ENCODE measurements at places on chromosomes 4 and X.

GRCh38 chr4:163681208-163681821, 186.8 kb downstream of the TMA16 start:
- no peak for DNase-seq

DNA sequence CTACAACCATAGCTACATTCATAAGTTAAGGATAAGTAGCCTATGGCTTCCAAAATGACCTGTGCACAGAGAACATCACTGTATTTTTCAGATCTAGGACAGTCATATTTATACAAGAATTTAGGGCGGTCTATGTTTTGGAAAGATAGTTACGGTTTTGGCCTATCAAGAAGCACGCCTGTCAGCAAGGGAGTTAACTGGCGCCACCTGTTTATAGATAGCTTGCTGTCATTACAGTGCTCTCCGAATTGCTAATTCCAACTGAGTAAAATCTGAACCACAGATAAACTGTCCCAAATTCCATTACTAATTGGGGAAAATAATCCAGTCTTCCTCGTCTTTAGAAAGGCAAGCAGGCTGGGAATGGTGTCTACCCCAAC, 646 bp downstream of the ABCB7 start:
- DNase-seq: no peak

DNA sequence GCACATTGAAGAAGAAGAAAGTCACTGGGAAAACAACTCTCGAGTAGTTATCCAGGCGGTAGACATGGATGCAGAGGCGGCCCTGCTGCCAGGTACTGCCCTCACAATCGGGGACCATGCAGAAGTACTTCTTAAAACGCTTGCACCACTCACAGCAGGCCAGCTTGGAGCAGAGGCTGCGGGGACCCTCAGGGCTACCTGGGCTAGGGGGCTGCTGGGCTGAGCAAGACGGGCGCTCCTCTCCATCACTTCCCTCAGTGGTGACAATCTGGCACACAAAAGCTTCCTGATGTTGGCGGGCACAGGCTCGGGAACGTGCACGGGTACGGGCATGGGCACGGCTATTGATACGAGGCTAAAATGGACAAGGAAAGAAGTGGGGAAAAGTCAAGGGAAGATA, 19.7 kb downstream of the GABRE start:
- no peak for DNase-seq

GRCh38 chr4:138560448-138560847, 318.3 kb upstream of the SLC7A11 start:
- no peak for DNase-seq

- DNase-seq: no peak
Measured at GRCh38 chr4:156999175-156999517, 27.5 kb upstream of the PDGFC start.

DNA sequence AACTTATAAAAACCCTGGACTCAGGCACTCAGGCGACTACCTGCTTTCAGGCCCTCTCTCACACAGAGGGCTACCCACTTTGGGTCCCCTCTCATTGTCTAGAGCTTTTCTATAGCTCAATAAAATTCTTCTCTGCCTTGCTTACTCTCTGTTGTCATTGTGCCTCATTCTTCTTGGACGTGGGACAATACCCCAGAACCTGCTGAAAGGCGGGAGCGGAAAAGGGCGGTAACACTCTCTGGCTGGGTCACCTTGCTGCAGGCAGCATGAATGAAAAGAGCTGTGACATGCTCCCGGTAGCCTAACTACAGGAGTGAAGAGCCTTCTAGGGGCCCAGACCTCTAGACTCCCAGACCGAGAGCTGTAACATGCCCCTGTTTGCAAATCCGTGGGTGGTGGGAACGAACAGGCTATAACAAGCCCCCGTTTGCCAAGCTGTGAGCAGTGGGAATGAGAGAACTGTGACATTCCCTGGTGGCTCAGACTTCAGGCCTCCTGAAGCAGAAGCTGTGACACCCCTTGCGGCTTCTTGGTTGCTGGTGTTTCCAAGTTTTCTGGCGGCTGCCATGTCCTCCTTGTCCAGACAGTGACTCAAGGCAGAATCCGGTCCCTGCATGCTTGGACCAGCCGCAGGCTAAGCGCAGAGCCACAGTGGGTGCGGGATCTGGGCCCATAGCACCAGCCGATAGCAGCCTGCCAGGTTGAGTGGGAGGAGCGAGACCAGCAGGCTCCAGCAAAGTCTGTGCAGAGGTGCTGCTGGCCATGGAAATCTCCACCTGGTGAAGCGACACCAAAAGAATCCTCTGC, 684.6 kb downstream of the ARAP2 start:
- DNase-seq: no peak

DNA sequence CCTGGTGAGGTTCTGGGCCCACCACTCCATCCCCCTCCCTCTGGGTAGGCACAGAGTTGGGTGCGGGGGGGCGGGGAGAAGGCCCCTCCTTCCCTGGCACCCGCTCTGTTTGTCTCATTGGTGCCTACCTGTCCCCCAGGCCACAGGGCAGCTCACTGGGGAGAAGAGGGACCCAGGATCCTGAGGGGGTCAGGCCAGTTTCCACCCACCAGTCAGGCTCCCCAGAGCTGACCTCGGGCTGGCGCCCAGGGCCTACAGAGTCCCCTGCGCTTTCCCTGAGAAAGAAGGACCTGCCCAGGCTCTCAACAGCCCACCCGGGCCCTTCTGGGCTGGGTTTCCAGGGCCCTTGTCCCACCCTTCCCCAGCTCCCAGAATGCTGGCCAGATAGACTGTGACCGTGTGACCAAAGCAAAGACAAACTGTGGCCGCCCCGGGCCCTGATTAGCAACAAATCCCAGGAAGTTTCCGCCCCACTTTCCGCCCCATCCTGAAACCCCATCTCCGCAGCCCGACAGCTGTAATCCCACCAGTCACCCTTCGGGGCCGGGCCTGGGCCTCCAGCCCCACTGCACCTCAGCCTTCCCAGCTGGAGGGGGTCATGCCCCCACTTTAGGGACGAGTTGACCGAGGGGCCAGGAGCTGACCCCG, 33.8 kb upstream of the FGFR3 start:
- no peak for DNase-seq

GRCh38 chrX:21839334-21840192, at the start of gene MBTPS2:
Gene MBTPS2 (plus strand): TSS chrX:21839617. CDS start chrX:21839735, 118 bp downstream.
- peak; percentile 64 for DNase-seq

DNA sequence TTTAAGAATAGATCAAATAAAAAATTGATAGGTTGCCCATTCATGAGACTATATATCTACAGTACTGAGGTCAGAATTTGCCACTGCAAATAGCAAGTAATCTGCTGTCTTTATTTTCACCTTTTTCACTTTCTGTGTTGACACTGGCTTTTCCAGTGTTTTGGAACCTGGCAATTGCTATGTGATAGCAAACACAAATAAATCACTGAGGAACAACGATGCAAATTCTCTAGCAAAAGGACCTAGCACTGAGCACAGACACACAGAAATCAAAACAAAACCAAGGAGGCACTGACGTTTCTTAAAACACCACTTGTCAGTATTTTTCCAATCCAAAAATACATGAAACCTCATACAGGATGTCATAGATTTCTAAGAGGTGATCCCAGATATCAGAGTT, 210.7 kb downstream of the DHX15 start:
- no peak for DNase-seq

- no peak for DNase-seq
Measured at GRCh38 chrX:40314070-40314469, 216.3 kb upstream of the BCOR start.

DNA sequence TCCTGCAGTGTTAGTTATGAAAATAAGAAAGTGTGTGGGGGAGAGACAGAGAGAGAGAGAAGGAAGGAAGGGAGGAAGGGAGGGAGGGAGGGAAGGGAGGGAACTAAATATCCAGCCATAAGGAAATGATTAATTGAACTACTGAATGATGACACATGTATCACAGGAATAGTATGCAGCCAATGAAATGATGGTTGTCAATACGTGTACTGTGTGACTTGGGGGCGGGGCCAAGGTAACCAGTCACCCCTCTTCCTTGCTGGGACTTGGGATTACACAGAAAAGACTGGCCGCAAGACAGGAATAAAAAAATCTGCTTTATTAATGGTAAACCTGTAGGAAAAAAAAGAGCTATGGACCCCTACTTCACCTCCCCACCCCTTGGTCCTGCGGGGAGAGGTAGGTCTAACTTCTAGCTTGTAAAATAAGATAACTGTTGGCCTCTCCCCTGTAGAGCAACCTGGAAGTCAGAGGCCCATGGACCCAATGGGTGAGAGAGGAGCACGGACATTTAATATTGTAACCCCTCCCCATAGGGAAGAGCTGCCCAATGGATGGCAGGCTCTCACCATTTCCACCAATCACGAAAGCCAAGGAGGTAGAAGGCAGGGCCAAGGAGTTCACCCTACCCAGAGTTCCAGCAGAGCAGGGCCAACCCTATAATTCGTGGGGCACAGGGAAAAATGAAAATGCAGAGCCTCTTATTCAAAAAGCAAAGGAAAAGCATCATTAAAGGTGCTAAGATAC, 7.4 kb downstream of the PPP2R2C start:
- no peak for DNase-seq

DNA sequence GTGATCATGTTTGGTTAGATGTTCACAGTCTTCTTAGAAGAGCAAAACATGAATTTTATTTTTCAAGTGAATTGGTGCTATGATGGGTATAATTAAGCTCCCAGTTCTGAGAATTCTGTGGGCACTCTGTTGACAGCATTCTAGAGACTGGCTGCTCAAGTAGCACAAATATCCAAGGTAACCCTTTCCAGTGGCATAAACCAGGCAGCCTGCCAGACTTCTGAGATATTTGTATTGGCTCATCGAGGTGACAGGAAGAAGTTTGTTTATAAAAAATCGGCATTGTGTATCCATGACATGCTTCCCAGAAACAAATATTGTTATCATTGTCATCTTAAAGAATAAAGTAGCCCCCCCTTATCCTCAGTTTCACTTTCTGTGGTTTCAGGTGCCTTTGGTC, 28.3 kb downstream of the LANCL3 start:
- DNase-seq: no peak

DNA sequence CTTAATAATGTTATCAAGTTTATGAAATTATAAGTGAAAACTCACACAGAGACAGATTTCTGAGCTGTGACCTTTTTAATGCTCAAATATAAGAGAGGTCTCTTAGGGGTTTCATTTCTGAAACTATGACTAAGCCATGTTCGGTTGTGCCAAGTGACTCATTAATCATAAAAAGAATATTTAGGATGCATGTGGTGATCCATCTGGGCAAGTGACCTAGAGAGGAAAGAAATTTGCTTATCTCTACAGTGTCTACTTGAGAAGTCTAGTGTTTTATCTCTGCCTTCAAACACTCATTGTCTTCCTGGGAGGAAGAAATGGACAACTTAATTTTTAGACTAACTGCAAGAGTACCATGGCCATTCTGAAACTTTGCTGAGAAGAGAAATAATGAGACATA, 545.3 kb upstream of the GRID2 start:
- no peak for DNase-seq

DNA sequence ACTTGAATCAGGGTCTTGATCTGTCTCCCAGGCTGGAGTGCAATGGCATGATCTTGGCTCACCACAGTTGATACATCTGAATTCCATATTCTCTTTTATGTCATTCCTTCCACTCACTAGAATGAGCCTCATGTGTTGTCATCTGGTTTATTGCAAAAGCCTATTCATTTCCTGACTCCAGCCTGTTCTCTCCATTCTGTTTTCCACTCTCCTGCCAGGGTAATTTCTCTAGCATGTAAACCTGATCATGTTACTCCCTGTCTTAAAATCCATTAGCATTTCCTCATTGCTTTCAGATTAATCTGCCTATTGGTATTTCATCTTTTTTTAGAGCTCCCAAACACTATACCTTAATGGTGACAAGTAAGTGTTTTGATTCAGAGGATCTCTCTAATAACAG, 4.3 kb upstream of the DDX60L start:
- DNase-seq: no peak

DNA sequence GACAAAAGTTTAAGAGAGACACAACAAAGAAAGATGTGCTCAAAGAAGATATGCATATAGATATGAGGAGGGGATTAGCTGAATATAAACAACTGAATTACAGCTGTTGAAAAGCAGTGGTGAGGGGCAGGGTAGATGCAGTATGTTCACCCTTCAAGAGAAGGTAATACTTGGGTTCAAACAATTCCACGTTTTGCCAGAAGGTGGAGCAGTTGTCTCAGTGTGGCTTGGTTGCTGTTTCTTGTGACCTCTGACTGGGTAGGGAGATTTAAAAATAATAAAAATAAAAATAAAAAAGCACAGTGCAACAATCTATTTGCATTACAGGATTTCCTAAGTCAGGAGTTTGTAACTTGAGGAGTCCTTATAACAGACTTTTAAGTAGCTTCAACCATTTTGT, 23.3 kb downstream of the PHOX2B start:
- no peak for DNase-seq

DNA sequence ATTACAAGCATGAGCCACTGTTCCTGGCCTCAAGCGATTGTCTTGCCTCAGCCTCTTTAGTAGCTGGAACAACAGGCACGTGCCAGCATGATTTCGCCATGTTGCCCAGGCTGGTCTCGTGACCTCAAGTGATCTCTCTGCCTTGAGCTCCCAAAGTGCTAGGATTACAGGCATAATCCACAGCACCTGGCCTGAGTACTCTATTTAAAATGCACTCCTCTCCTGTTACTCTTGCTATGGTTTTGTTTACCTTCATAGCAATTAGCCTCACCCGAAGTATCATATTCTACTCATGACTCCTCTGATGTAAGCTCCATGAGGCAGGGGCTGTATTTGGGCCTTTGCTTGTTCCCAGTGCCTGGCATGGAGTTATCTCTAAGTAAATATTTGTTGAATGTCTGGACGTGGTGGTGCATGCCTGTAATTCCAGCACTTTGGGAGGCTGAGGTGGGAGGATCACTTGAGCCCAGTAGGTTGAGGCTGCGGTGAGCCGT, 92.5 kb upstream of the SLC34A2 start:
- no peak for DNase-seq

- no peak for DNase-seq
Measured at GRCh38 chr4:144634978-144635747, 10.8 kb upstream of the HHIP start.

DNA sequence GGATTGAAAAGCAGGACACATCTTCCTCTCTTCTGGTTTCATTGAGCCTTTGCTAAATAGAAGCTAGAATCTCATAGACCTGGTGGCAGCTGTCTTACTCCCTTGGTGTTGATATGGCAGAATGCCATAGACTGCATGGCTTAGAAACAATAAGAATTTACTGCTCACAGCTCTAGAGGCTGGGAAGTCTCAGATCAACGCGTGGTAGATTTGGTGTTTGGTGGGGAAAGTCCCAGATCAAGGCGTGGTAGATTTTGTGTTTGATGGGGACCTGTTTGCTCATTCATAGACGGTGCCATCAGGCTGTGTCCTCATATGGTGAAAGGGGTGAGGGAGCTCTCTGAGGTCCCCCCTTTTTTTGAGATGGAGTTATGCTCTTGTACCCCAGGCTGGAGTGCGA, 57.6 kb upstream of the PPP2R3B start:
- no peak for DNase-seq

All from stimulated activated CD8-positive, alpha-beta memory T cell treated with anti-CD3 and anti-CD28 coated beads, Interleukin-4, amount 100 ng/mL, for 4 hours (primary cell).